ENCODE measurements at places on chromosomes 2 and 18. TPM values are rescaled to one million over a fixed set of nuclear protein-coding genes. Genes with fewer than 3 reads are reported as not detected.

GRCh38 chr2:159131914-159132281, 154.6 kb downstream of the WDSUB1 start:
- no peak for DNase-seq

- no peak for DNase-seq
Observed at GRCh38 chr18:75350512-75350839, 77.0 kb downstream of the SMIM21 start.

The COL3A1 gene
- 0.24 TPM for total RNA-seq

The EVX2 gene
- total RNA-seq = not detected

DNA sequence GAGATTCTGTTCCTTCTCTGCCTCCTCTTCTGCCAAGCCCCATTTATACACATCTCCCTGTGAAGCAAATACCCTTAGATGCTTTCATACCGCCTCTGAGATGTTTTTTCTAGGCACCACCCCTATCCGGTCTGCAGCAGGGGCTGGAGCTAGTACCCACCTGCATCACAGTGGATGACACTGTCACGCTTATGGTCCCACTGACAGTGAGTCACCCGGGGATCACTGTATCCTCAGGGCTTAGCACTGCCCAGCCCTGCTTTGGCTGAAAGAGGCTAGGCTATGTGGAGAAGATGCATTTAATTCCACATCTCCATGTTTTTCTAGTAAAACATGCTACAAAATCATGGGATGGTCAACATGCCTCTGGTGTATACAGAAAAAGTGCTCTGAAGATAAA, 9.9 kb downstream of the FABP1 start:
- DNase-seq = no peak

GRCh38 chr2:18829976-18830375, 240.6 kb upstream of the NT5C1B start:
- DNase-seq = no peak

GRCh38 chr2:144522176-144522896, 2.4 kb upstream of the ZEB2 start:
- no peak for DNase-seq

The BARD1 gene
- 10.7 TPM for total RNA-seq

DNA sequence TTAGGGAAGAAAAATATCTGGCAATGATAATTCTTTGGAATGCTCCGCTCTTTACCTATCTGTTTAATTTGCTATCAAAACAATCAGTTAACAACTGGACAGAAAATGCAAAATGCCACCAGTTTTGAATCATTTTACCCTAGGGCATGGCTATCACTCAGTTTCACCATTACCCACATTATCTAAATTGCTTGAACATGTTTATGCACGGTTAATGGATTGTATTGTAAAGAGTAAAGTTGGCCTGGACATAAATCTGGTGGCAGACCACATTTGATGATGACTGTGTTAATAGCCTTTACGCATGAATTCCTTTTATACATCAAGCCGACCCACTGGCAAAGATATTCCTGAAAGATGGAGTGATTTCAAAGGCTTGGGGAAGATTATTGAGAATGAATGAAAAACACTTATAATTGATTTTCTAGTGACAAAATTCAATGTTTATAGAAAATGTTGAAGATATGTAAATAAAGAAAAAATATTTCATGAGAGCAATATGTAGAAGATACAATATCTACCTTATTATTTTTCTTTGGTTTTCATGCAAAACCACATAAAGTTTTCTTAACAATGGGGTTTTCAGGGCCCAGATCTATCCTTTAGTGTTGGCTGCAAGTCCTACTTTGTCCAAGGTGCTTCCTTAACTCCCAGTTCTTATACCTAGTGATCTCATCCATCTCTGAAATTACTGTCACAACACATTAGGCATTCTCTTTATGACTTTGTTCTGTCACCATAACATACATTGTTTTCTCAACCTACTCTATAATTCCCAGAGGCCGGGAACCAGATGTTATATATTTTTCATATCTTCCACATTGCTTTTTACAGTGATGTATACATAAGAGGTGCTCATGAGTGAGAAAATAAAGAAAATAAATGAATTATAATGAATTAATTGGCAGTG, 265.1 kb downstream of the RIT2 start:
- no peak for DNase-seq

DNA sequence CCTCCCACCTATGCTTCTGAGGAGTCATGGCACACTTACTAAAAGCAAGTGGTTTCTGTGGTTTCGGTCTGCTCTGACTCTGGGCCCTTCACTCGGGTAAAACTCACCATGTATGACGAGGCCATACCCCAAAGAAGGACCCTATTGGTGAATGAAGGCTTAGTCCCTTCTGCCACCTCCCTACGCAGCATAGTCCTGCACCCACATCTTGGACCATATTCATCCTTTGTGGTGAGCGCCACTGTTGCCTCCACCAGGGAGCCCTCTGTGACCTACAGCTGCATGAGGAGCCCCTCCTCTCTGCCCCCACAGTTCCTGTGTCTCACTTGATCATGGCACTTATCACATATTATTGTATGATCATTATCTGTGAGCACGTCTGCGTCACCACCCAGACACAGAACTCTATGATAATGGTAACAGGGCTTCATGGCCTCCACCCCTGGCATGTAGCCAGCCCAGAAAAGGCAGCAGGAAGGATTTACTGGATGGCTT, 113.3 kb downstream of the TFCP2L1 start:
- DNase-seq = no peak

- peak; percentile 72 for DNase-seq
Observed at GRCh38 chr2:95303191-95303919, 6.2 kb downstream of the KCNIP3 start.

GRCh38 chr2:161131074-161131680, 29.1 kb upstream of the TANK start:
- DNase-seq = no peak

DNA sequence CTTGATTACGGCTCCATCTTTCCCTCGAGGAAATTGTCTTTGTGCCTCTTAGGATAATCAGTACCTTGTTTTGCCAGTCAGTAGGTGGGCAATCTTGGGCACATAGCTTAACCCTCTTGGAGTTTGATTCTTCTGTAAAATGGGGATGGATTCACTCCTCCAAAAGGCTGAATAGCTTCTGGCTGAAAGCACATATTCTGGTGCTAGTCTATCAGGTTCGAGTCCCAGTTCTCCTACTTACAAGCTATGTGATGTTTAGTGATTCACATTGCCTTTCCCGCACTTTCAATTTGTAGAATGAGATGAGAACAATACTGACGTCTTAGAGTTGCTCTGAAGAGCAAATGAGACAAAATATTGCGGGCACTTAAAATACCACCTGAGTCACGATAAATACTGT, 43.9 kb downstream of the ATIC start:
- DNase-seq = no peak

GRCh38 chr2:232352511-232353091, 25.9 kb upstream of the ALPP start:
- no peak for DNase-seq

The CHPF gene
- total RNA-seq = 31.3 TPM

- no peak for DNase-seq
Observed at GRCh38 chr2:136384531-136385303, 266.8 kb upstream of the CXCR4 start.

Data from dorsolateral prefrontal cortex (tissue), 122 donors.